GOT3 (cell line): ENCODE measurements at places on chromosomes 6 and 20.

DNA sequence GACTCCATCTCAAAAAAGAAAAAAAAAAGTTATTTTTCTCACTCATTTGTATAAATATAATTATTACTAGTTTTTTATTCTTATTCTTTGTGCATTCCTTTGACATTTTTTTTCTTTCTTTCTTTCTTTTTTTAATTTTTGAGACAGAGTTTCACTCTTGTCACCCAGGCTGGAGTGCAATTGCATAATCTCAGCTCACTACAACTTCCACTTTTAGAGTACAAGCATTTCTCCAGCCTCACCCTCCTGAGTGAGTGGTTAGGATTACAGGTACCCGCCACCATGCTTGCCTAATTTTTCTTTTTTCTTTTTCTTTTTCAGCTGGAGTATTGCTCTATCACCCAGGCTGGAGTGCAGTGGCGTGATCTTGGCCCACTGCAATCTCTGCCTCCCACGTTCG lies 51.4 kb upstream of the JARID2 start:
- no peak for DNase-seq

DNA sequence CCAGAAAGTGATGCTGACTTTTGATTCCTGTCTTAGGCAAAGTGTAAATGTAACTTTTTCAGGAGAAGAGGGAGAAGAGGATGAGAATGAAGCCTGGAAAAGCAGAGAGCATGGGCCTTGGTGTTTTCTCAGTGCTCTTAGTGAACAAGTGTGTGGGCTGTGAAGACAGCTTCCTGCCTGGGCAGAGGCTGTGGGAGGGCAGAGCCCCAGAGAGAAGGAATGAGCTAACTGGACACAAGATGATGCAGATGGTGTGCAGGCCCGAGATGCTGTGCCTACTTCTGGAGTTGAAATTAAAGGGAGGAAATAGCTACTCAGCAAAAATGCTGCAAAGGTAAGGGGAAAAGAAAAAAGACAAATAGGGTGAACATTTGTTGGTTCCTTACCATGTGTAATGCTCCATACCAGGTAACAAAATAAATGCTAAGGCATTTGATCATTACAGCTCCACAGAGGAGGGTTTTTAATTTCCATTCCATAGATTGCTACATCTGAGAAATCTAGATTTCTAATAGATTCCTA lies 87.0 kb upstream of the CEP162 start:
- no peak for DNase-seq

- no peak for DNase-seq
Observed at GRCh38 chr6:21777846-21778245, 184.3 kb downstream of the SOX4 start.

DNA sequence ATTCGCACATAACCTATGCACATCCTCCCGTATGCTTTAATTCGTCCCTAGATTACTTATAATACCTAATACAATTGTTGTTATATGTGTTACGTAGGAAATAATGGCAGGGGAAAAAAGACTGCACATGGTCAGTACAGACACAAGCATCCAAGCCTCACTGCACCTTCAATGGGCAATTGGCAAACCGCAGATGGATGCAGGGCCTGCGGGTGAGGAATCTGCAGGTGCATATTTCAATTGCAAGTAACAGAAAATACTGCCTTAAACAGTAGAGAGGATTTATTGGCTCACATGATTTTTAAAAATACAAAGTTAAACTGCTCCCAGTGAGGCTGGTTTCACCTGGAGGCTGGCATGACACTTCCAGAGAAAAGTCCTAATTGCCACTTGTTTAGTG lies 142.1 kb upstream of the MLN start:
- no peak for DNase-seq
